ENCODE measurements at places on chromosomes 16 and 17.
A peak's percentile ranks its signal among the peaks of the same experiment; 100 is the strongest.

DNA sequence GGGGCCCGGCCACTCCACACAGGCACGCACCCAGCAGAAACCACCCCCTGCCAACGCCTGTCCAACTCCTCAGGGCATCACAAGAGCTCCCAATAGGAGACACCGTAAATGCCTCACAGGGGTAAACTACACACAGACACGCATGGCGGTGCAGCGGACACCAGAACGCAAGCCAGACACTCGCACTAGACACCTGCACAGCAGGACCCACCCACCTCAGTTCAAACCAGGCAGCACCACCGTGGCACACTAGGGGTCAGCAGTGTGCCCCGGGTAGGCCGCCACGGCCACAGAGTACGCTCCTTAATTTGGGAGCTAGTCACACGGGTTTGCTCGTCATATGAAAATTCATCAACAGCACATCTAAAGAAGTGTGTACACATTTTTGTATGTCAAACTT is 3.4 kb downstream of the SLC38A10 start:
- DNase-seq, result peak; percentile 86

GRCh38 chr16:4316864-4317531 is 1.1 kb downstream of the GLIS2 start:
- no peak for DNase-seq

- DNase-seq, result no peak
Observed at GRCh38 chr16:24367186-24367710, 111.1 kb downstream of the CACNG3 start.

DNA sequence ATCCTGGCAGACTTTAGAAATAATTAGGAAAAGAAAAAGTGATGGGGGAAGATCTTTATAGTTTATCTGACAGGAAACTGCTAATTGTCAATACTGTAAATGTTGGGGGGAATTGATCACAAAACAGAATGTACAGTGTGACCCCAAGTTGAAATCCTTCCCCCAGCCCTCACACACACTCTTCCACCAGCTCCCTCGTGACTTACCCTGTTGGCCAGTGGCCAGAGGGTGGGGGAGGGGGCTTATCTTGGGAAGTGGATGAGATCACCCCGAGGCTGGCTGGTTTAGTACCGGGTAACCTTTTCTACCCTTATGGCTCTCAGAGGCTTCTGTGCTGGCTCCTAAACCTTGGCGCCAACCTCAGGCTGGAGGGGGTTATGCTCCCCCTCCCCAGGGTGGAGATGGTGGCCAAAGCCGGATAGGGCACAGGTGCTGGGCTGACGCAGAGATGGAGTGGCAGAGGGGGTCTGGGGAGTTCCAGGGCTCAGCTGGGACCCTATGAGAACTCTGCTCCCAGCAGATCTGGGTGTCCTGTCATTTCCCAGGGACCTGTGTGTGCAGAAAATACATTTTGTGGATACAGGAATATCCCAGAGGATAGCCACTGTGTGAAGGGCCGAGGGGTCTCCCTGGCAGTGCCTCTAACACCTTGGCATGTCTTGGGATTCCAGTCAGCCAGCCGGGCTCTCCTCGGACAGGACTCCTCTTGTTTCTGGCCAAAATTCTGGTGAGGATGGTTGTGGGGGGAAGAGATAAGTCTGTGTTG is 18.6 kb downstream of the CDH16 start:
- no peak for DNase-seq

- DNase-seq, result no peak
Observed at GRCh38 chr17:30274887-30275286, 16.9 kb downstream of the BLMH start.

DNA sequence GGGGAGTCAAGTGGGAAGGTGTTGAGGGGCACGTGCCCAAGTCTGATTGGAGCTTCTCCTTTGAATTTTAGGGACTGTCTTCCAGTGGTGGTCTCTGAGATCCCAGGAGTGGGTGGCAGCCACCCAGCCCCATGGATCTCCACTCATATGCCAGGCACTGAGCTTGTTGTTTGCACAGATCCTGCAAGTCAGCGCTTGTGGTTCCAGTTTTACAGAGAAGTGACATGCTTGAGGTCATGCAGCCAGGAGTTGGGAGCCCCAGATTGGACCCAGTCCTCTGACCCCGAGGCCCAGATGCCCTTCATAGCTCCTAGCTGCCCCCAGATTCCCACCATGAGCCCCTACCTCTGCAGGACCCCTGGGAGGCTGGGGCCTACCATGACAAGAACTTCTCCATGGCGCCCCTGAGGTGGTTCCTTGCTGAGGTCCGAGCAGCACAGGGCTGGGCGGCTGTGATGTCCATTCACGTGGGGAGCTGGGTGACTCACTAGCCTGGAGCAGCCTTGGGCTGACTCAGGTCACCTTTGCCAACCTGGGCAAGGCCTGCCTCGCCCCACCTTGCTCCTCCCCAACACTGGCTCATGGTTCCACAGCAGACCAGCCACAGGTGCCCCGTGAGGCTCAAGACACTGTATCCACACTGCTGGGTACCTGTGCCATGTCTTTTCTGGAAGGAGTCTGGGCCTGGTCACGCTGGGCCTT is 47.4 kb downstream of the RAI1 start:
- no peak for DNase-seq

Measured in GM13976 (cell line).